ENCODE measurements at places on chromosomes 1 and 21. TPM values are rescaled to one million over a fixed set of nuclear protein-coding genes. Genes with fewer than 3 reads are reported as not detected.

DNA sequence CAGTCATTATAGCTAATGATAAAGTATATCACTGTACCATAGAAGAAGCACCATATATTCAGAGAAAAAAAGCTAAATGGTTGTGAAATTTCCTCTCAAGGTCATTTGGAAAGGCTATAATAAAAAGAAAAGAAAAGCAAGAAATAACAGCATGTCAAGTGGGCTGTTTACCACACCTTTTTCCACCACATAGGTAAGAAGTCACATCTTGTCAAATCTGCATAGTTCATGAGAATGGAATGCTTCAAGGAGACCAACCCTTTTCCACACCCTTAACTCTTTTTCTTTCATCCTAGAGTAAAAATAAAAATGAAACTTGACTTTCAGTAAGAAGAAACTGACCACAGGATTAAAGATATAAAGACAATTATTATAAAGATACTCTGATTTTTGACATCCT lies 91.2 kb downstream of the ATP6V1G3 start:
- no peak overlapping the region for H3K27ac ChIP-seq
- no peak overlapping the region for H3K4me3 ChIP-seq
- H3K27me3 ChIP-seq = no peaks in the 10 kb centered on the region
- no peak for DNase-seq

- H3K36me3 ChIP-seq = no peaks in the 10 kb centered on the region
- no peak for DNase-seq
- H3K4me3 ChIP-seq = no peak overlapping the region
- no peak overlapping the region for H3K27ac ChIP-seq
- H3K27me3 ChIP-seq = no peaks in the 10 kb centered on the region
These were observed 36.3 kb downstream of the PDPN start for GRCh38 chr1:13619909-13620308.

- H3K27me3 ChIP-seq = no peaks in the 10 kb centered on the region
- no peaks in the 10 kb centered on the region for H3K36me3 ChIP-seq
- H3K27ac ChIP-seq = no peak overlapping the region
- H3K4me1 ChIP-seq = peaks cover 14% of the 10 kb centered on the region
- H3K4me3 ChIP-seq = no peak overlapping the region
- DNase-seq = no peak
These were observed 7.3 kb downstream of the GSTM5 start for GRCh38 chr1:109719337-109719837.

- H3K27me3 ChIP-seq = no peaks in the 10 kb centered on the region
- H3K27ac ChIP-seq = peak overlapping the region; percentile 65
- no peak for DNase-seq
- peak overlapping the region; percentile 62 for H3K4me3 ChIP-seq
- peaks cover 14% of the 10 kb centered on the region for H3K4me1 ChIP-seq
These were observed 228.9 kb upstream of the TMEM51 start for GRCh38 chr1:14924455-14925331.

GRCh38 chr1:198687429-198687828 lies 48.6 kb downstream of the PTPRC start:
- H3K4me1 ChIP-seq = no peaks in the 10 kb centered on the region
- DNase-seq = no peak
- no peaks in the 10 kb centered on the region for H3K36me3 ChIP-seq

GRCh38 chr1:187909382-187909781 lies 1080.6 kb downstream of the PLA2G4A start:
- no peaks in the 10 kb centered on the region for H3K27me3 ChIP-seq
- H3K4me3 ChIP-seq = no peak overlapping the region
- H3K4me1 ChIP-seq = no peaks in the 10 kb centered on the region
- no peak overlapping the region for H3K27ac ChIP-seq
- DNase-seq = no peak

DNA sequence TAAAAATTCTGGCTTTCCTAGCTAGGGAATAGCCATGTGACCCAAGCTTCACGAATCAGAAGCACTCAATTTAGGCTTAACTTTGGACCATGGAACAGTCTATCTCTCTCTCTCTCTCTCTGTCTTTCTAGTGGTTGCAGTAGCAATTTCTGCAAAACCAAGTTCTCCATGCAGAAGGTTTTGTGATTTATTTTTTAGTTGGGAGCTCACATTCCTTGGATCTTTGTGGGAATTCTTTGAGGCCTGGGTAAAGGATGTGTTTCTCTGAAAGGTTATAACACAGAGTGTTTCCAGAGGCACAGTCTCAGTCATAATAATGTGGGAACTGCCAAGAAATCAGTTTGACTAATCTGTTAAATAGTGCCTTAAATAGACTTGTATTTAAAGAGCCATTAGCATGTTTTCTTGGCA lies 112.3 kb upstream of the COL11A1 start:
- H3K4me1 ChIP-seq = no peaks in the 10 kb centered on the region
- H3K4me3 ChIP-seq = no peak overlapping the region
- no peak overlapping the region for H3K27ac ChIP-seq

- H3K27me3 ChIP-seq = no peaks in the 10 kb centered on the region
- H3K4me1 ChIP-seq = peaks cover 4% of the 10 kb centered on the region
- no peak overlapping the region for H3K27ac ChIP-seq
- H3K36me3 ChIP-seq = no peaks in the 10 kb centered on the region
- no peak overlapping the region for H3K4me3 ChIP-seq
These were observed 103.6 kb downstream of the PSMG1 start for GRCh38 chr21:39079617-39080016.

DNA sequence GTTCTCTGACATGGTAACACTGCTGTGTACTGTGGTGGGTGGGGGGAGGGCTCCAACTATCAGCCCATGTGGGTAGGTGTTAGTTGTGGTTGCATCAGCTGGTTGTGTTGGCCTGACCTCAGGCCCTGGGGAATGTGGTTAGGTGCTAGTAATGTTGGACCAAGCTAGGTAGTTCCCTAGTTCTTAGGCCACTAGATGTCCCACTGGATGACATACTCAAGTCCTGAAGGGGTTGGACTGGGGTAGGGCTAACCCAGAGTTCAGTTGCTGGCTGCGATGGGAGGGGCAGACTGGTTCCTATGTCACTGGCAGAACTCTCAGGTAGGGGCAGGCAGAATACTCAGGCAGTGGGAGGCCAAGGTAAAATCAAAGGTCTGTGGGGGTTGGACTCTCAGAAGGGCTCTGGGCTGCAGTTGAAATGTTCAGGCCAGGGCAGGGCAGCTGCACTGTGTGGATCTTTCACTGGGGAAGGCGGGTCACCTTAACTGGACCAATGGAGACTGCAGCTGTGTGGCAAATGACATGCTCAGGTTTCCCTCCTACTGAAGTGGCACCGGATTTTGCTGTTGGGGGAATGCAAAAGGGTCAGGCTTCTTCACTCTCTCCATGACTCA lies 870.7 kb downstream of the LRRIQ3 start:
- no peaks in the 10 kb centered on the region for H3K36me3 ChIP-seq
- H3K4me3 ChIP-seq = no peak overlapping the region
- DNase-seq = no peak
- H3K27ac ChIP-seq = no peak overlapping the region
- no peaks in the 10 kb centered on the region for H3K4me1 ChIP-seq

DNA sequence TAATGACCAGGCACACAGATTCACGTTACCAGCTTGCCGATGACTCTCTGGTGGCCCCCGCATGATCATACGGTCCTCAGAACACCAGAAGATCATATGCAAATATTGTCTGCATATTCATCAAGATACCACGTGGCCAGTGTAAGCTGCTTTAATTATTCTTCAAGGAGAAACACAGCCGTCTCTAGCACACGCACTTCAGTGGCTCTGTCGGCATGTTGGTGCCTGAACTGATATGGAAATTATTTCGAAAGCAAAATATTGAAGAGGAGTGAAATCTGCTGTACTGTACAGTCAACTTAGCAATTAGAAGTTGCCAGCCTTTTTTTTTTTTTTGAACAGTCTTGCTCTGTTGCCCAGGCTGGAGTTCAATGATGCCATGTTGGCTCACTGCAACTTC lies 5.9 kb upstream of the KIF26B start:
- H3K27ac ChIP-seq = no peak overlapping the region
- H3K27me3 ChIP-seq = peaks cover 31% of the 10 kb centered on the region
- no peaks in the 10 kb centered on the region for H3K36me3 ChIP-seq
- no peak overlapping the region for H3K4me3 ChIP-seq

DNA sequence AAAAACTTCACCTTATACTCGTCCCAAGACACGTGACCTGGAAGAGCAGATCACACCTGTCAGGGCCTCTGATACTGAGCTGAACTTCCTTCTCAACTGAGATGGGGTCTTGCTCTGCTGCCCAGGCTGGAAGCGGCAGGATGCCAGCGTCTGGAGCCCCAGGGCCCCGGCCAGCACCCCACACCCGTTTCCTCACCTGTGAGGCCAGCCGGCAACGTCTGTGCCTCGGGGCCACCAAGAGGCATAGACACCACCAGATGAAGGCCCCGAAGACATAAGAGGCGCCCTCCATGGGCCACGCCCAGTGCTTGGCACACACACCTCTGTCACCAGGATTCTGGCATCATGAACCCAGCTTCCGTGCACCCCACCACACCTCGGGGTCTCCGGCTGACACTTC lies 8.5 kb downstream of the SDF4 start:
- peaks cover under 1% of the 10 kb centered on the region for H3K4me1 ChIP-seq
- H3K27ac ChIP-seq = no peak overlapping the region
- DNase-seq = no peak
- no peak overlapping the region for H3K4me3 ChIP-seq
- H3K27me3 ChIP-seq = no peaks in the 10 kb centered on the region

- no peaks in the 10 kb centered on the region for H3K36me3 ChIP-seq
- H3K4me3 ChIP-seq = no peak overlapping the region
- H3K27ac ChIP-seq = no peak overlapping the region
- DNase-seq = peak; percentile 58
- peaks cover 12% of the 10 kb centered on the region for H3K4me1 ChIP-seq
These were observed 39.1 kb downstream of the CLSTN1 start for GRCh38 chr1:9784508-9785133.

DNA sequence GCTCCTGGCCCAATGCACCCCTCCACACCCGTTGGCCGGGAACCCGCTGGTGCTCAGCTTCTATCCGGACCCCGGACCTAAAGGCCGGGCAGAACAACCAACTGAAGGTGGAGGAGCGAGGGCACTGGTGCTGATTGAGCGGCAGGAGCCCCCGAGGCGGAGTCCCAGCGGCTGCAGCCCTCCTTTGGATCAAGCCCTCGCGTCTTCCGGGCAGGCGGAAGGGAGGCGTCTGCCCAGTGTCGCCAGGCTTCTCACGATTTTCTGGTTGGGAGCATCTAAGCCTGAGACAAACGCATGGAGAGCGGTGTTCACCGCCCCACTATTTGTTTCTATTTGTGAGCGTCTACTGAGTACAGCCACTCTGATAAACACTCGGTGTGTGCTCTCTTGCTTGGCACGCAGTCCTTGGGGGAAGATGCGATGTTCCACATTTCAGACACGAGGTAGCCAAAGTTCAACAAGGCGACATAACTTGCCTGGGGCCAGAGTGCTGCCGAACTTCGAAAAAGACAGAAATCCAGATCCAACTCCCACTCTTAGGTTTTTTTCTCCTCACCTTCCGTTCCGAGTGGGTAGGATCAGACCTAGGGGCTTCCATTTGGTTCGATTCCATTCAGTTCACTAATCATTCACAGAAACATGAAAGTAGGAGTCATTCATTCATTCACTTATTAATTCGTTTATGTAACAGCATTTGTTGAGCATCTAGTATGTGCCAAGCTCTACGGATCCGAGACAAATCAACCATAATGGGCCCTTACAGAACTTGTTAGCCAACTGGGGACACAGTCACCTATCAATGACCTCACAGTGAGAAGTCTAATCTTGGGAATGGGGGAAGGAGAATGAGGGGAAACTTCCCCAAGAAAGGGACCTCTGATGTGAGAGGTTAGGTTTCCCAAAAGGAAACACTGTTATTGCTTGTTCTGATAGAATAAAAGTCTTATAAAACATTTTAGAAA lies 4.9 kb upstream of the DMRTA2 start:
- H3K4me1 ChIP-seq = no peaks in the 10 kb centered on the region
- H3K27me3 ChIP-seq = no peaks in the 10 kb centered on the region
- H3K27ac ChIP-seq = no peak overlapping the region
- no peaks in the 10 kb centered on the region for H3K36me3 ChIP-seq

Gene ABCG1
- total RNA-seq = 1.6 TPM

Gene CAPN8
- total RNA-seq = 0.54 TPM

Measured in HCT116 (cell line).